ENCODE measurements at places on chromosomes 7 and 10.

DNA sequence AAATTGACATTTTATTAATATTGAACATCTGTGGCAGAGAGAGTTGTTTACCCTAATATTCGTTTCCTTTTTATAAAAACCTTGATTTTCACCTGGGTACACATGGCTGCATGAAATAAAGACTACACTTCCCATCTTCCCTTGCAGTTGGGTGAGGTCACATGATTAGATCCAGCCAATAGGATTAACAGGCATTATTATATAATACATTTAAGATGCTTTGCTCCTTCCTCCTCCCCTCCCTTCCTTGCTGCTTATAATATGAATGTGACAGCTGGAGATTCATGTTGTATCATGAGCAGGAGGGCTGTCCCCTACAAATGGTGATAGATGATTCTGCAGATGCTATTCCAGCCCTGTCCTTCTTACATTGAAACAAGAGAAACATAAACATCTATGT, 146.6 kb downstream of the SH2D4B start:
- DNase-seq: peak; percentile 63

DNA sequence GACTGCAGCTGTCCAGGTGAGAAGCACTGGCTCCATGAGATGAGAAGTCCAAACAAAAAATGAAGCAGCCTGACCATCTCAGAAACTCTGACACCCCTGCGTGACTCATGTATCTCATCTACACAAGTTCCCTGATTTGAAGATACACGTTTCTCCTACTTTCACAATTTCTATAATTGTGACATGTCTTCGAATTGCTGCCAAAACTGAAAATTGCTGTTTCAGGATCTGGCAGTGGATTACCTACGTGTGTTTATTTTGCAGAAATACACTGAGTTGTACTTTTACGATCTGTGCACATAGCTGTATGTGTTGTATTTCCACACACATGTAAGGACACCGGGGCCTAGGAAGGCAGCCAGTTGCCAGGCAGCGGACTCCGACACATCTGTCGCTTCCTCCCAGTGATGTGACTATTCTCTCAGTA, 53.2 kb downstream of the LARP4B start:
- DNase-seq: no peak

- no peak for DNase-seq
Observed at GRCh38 chr10:87781545-87781944, 36.5 kb downstream of the ATAD1 start.

- no peak for DNase-seq
Observed at GRCh38 chr7:7652798-7653540, 12.4 kb downstream of the UMAD1 start.

GRCh38 chr7:132179080-132179430, 397.2 kb downstream of the PLXNA4 start:
- no peak for DNase-seq

DNA sequence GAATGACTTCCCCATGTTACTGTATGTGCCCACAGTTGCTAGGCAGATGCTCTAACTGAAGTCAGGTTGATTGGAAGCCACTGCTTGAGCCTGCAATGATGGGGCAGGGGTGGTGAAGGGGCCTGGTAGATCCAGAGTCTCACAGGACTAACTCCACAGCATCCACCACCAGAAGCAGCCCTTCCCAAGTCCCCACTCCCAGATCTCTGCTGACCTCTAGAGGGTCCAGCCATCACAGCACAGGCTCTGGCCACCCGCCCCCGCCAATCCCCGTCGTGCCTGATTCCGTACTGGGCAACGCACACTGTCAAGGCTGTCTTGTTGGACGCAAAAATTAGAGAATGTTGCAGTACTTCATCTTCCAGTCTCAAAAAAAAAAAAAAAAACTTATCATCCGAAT, 136.8 kb upstream of the PDE1C start:
- no peak for DNase-seq

- DNase-seq: no peak
Observed at GRCh38 chr10:80759693-80760092, 222.0 kb downstream of the SH2D4B start.

DNA sequence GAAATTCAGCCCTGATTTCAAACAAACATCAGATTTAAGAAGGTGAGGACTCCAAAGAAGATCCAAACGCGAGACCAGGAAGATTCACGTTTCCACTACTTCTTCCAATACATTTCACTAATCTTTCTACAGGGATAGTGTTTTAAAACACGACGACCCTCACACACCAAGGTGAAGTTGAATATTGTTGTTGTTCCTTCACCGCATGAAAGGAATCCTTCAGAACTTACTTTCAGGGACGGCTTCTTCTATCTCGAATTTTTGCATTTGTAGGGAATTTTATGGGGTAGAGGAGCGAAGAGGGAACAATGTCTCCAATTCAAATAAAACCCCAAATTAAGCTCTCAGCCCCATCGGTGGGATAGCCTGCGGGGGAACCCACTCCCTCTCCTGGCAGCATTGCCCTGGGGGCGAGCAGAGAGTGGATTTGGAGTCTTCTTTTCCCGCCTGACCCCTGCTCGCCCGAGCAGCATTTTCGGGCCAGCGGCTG, 1.5 kb upstream of the GATA3 start:
- peak; percentile 13 for DNase-seq

DNA sequence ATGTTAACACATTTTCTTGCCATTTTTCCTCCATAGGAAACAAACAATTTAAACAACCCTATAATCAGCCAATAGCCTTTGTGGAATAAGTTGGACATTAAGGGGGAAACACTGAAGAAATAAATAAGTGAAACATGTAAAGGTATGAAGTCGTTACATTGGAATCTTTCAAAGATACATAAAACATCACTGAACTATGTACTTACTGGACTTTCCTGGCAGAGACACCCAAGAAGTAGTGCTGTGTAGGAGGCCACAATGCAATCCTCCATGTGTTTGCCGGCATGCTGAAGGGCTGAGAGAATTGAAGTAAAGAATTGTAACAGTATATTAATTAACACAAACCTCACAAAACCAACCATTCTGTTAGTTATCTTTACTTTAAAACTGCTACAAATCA, 76.5 kb upstream of the GRID1 start:
- DNase-seq: no peak

GRCh38 chr10:14508725-14509124, 178.0 kb upstream of the FRMD4A start:
- DNase-seq: no peak

GRCh38 chr10:101007915-101008822, 8.6 kb downstream of the LZTS2 start:
- DNase-seq: no peak

GRCh38 chr10:7505196-7505595, 94.4 kb upstream of the SFMBT2 start:
- no peak for DNase-seq

DNA sequence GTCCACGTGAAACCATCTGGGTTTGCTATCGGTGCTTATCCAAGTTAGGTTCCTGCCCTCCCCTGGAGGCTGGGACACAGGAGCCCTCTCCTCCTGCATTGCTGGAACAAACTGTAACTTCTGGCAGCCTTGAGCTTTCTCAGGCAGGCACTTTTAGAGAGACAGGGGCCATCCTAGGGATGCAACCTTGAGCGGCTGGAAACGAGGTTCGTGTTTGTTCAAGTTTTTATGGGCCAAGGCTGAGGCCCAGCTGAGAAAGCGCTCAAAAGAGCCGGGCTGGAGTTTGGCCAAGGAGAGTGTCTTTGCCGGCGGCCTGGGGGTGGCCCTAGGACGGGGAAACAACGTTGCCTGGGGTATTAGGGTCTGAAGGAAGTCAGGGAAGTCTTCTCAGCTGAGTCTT, 5.5 kb upstream of the MMD2 start:
- no peak for DNase-seq

DNA sequence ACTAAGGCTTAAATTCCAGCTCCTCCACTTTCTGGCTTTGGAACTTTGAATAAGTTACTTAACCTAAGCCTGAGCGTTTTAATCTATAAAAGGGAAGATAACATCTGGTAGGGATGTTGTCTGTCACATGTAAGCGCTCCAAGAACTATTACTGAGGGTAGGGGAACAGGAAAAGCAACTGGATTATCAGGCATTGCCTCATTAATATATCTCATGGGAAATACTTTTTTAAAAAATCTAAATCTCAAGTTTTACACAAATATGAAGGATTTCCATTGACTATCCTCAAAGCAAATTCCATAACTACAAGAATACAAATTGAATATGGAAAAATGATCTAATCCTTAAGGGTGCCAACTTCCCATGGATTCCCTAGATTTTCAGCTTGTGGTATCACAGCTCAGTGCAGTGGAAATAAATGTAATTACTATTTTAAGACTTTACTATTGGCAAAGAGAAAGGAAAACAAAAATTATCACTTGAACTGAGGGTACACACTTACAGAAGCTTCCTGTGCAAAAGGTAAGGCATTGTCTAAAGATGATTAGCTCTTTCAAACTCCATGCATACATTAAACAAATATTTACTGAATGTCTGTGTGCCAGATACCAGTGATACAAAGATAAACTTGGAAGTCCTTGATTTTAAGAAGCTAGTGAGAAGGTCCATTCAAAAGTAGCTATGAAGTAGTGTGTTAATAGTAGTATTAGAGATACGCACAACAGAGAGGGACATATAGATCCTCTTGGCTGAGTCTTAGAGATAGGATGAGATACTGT, 38.4 kb downstream of the NT5C2 start:
- no peak for DNase-seq

DNA sequence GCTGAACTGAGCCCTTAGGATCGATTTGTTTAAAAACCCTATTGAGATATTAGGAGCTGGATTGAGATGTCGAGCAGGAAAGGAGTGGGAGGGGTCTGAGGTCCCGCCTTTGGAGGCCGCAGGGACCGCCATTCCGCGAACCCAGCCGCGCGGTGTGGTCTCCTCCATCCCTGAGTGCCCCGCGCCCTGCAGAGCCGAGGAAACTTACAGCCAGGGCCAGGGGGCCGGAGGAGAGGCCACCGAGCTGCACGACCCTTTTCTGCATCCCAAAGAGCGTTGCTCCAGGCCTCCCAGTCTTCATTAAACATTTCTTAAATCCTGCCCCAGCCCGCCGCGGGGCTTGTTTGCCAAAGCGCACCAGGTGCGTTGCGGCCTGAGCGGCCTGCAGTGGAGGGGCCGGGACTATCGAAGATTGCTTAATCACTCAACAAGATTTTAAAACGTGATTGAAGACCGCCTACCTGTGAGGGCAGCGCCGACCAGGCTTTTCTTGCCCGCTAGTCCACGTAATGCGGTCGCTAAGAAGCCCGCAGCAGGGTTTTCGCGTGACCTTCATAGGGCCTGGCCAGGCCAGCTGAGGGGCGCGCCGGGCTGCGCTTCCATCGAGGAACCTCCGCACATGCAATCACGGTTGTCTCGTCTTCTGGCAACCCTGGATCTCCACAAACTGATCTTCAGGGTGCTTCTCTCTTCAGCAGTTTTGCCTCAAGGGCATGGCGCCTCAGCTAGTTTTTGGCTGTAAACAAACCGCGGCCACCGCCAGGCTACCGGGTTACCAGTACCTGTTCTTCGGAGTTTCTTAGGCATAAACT, 2.0 kb upstream of the CTBP2 start:
- peak; percentile 3 for DNase-seq

DNA sequence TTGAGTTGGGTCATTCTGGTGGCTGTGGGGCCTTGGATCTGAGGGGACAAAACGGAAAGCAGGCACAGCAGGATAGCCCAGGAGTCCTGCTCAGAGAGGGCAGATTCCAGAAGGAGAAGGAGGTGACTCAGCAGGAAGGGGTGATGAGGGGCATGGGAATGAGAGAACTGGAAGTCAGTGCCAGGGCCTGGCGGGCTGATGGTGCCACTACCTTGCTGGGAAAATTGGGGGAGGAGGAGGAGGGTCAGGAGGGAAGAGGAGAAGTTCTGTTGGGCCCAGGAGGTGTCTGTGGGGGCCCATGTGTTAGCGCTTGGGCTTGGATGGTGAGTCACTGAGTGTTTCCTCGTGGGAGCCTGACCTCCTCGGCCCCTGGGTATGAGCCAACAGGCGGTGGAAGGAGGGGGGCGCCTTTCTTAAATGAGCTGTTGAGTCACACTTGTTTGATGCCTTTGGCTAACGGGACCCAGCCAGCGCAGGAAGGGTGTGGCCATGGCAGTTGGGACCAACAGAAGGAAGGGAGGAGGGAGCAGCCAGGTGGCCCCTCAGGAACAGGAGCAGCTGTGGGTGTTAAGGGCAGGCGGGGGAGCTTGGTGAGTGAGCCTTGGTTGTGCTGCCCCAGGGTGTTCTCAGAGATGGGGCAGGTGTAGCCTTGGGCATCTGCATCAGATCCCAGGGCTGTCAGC, 130.0 kb upstream of the BTBD16 start:
- DNase-seq: peak; percentile 61

- DNase-seq: no peak
Observed at GRCh38 chr10:28722065-28722803, 44.9 kb downstream of the BAMBI start.

GRCh38 chr10:133087679-133088178, at the start of gene ADGRA1:
TSS of gene ADGRA1 (plus strand) at chr10:133087924. CDS start at chr10:133088910, 986 bp downstream.
- no peak for DNase-seq

DNA sequence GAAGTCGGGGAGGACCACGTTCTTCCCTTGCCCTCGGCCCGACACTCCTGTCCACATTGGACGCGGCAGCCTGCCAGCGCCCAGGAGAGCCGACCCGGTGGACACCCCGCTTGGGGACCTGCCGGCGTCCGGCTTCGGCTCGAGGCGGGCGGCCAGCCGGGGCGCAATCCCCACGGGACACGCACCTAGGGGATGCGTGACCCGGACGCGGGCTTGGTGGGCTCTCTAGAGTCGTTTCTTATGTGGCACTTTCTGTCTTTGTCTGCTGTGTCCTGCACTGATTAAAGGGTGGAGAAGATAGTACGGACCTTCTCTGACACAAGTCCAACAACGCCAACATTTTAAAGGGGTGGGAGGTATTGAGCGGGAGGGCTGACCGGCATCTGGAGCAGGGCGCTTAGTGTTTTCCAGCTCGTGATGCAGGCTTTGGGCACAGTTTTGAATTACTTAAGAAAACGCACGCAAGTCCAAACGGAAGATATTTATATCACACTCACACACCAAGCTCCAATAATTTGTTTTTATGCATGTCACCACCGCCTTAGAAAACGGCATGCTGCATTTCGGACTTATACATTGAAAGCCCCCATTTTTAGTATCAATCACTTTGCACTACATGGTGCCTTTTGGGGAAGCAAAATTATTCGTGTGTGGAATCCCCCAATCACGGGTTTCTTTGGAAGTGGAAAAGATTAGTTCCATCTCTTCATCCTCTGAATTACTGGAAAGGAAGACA, 3.9 kb upstream of the SPAG6 start:
- DNase-seq: peak; percentile 26

DNA sequence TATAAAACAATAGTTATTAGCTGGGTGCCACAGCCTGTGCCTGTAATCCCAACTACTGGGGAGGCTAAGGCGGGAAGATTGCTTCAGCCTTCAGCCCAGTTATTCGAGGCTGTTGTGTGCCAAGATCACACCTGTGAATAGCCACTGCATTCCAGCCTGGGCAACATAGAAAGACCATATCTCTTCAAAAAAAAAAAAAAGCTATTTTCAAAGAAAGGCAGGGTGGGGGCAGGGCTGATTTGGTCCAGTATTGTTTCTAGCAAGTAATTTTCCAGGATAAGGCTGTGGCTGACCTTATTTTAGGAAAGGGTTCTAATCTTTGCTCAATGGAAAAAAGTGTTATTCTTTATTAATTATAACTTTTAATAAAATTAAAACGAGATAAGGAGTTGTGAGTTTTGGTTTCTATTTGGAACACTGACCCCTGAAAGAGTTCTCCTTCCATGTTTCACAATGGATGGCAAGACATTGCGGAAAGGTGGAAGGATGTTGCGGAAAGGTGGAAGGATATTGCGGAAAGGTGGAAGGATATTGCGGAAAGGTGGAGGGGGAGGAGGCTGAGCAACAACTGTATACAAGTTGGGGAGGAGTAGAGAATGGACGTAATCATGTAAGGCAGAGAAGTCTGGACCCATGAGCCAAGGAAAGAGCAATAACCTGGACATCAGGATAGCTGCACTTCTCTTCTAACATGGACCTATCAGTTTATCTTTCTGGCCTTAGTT, 1.5 kb upstream of the C1GALT1 start:
- no peak for DNase-seq

GRCh38 chr10:116620423-116621400, at the start of gene PNLIPRP2:
TSS of gene PNLIPRP2 (plus strand) at chr10:116620953.
- no peak for DNase-seq

All from hematopoietic multipotent progenitor cell treated with erythropoietin and hydrocortisone succinate and interleukin-3 and kit ligand, for 8 days (in vitro differentiated cells).